ENCODE measurements at places on chromosomes 1 and 21. TPM values are rescaled to one million over a fixed set of nuclear protein-coding genes. Genes with fewer than 3 reads are reported as not detected.

DNA sequence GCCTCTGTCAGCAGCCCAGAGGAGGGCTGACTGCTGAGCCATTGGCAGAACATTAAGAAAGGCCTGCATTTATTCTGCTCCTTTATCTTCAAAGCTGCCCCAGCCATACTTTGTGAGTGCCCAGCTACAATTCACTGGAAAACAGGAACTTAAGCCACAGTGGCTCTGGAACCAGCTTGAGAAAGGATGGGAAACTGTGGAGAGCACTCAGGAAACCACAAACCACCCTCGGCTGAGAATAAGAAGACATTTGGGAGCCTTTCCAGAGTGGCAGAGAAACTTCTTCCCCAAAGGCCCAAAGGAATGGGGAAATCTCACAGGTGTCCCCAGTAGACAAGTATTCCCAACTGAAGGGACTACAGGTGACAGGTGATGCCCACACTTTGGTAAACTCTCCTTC is 1.8 kb downstream of the LAMB3 start:
- DNase-seq: no peak

GRCh38 chr1:168392958-168393549 is 112.4 kb downstream of the TBX19 start:
- DNase-seq: no peak

GRCh38 chr1:39262802-39263201 is 58.3 kb downstream of the MACF1 start:
- no peak for DNase-seq

DNA sequence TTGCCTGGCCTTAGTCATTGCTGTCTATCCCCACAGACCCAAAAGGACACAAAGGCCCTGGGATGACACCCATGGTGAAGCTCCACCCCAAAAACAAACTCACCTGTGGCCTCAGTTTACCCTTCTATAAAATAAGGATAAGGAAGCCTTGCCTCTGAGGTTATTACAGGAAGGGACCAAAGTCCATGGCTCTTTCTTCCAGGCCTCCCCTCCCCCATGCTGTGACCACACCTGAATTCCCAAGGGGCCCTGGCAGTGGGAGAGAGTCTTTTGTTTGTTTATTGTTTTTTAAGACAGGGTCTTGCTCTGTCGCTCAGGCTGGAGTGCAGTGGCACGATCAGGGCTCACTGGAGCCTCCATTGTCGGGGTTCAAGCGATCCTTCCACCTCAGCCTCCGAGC is 10.5 kb upstream of the TNFRSF25 start:
- DNase-seq: peak; percentile 83

DNA sequence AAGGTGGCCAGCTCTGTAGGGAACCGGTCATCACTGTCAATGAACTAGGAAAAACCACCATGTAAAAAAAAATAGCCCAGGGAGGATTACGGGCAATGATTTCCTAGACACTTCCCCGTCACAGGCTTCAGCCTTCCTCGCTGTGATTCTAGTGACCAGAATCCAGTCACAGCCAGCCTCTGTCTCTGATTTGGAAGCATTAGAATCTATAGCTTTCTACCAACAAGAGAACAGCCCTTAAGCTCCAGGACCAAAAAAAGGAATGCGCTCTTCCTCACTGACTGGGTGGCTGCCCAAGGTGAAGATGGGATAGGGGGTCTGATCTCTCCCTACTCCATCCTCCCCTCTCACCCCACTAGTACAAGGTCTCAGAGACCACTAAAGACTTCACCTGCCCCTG is 67.2 kb downstream of the TEX35 start:
- DNase-seq: no peak

GRCh38 chr1:220967911-220968310 is 88.7 kb downstream of the HLX start:
- no peak for DNase-seq

- DNase-seq: no peak
These were observed 5.8 kb upstream of the SLC44A5 start for GRCh38 chr1:75616436-75617433.

GRCh38 chr1:43729816-43730463 is 22.6 kb downstream of the ST3GAL3 start:
- DNase-seq: no peak

DNA sequence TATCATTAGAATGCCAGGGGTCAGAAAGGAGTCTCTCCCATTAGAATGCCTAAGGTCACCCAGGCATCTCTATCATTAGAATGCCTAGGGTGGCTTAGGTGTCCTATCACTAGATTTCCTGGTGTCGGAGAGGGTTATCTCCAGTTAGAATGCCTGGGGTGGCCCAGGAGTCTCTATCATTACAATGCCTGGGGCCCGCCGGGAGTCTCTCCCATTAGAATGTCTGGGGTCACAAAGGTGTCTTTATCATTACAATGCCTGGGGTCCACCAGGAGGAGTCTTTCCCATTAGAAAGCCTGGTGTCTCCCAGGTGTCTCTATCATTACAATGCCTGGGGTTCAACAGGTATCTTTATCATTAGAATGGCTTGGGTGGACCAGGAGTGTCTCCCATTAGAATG is 56.2 kb downstream of the RNF187 start:
- DNase-seq: no peak

Gene MEF2D
- polyA plus RNA-seq: 25.0 TPM

- DNase-seq: peak; percentile 51
These were observed 610 bp downstream of the WDR26 start for GRCh38 chr1:224433701-224434672.

- DNase-seq: peak; percentile 65
These were observed 3.6 kb downstream of the COL9A2 start for GRCh38 chr1:40313329-40313957.

- DNase-seq: no peak
These were observed 4.3 kb downstream of the GALNT2 start for GRCh38 chr1:230071316-230071715.

Gene RPTN
- not detected for polyA plus RNA-seq
